ENCODE measurements at places on chromosomes 11 and 22.

- DNase-seq: no peak
These were observed 1.3 kb downstream of the CSNK1E start for GRCh38 chr22:38315823-38316363.

DNA sequence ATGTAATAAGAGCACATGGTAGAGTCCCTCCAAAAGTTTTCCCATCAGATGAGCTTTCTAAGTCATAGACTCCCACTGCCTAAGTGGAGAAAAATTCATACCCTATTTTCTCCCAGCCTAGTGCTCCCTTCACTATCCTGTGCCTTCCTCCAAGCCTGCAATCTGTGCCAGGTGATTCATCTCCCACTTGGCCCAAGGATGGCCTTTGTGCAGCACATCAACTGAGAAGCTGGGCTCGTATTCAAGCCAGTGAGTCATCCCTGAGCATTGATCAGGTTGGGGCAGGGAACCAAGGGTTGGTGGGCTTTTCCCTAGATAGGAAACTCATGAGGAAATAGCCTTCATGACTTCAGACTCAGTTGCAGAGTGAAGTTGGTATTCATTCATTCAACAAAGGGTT, 64.6 kb downstream of the PANX1 start:
- no peak for DNase-seq

DNA sequence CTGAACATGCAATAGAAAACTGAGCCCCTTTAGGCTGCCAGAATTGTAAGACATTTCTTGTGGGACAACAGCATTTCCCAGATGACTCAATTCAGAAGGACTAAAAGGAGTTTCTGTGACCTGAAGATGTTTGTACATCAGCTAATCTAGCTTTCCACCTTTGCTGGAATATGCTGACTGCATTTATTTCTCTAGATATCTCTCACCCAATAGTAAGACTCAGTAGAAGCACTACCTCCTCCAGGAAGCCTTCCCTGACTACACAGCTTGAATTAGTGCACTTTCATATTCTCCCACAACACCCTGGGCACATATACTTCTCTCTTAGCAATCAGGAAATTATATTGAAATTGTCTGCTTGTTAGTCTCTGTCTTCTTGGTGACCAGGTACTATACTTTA, 98.1 kb upstream of the BLID start:
- DNase-seq: no peak

GRCh38 chr11:69674267-69674885, 777 bp downstream of the LTO1 start:
- peak; percentile 28 for DNase-seq

- peak; percentile 72 for DNase-seq
These were observed 11.7 kb downstream of the RASD2 start for GRCh38 chr22:35552196-35552842.

- no peak for DNase-seq
These were observed 19.5 kb downstream of the AMPD3 start for GRCh38 chr11:10474551-10474950.

DNA sequence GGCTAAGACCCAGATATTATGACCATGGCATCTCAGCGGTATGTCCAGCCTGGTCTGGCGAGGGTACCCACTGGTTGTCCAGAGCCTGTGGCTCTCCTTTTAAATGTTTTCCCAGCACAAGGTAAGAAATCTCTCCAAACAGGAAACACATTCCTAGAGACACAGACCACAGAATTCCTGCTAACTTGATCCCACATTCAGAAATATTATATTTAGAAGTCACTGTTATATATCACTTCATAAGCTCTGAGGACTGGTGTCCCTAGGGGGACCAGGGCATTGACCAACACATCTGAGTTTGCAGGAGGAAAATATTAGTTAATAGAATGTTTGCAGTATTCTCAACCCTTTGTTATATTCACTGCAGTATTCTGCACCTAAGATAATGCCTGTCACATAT, 23.1 kb downstream of the TMPRSS13 start:
- no peak for DNase-seq

- DNase-seq: no peak
These were observed 4.9 kb downstream of the SCGB1C1 start for GRCh38 chr11:197741-198235.

DNA sequence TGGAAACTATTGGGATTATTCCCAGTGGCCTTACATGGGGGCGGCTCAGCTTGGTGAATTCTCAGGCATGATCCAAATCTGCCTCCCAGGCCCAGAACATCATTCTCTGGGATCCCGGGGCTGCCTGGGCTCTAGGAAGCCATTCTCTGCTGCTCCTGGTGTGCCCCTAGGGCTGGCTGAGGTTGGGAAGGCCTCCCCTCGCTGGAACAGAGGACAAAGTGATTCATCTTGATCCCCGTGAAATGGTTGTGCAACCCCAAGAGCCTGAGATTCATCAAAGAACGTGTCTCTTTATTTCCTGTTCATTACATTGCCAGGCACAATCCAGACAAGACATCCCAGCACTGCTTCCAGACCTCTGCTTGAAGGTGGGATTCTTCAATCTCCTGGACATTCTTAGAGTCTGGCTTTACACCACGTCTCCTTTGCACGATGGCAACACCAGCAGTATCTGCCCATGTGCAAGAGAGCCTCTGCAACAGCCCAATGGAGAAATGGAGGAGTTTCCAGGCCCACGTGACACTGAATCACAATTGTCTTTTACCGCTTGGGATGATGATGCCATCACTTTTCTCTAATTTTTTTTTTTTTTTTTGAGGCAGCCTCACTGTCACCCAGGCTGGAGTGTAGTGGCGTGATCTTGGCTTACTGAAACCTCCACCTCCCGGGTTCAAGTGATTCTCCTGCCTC, 52.3 kb downstream of the TST start:
- DNase-seq: no peak

GRCh38 chr22:43624144-43624998, 187.7 kb downstream of the EFCAB6 start:
- DNase-seq: no peak

DNA sequence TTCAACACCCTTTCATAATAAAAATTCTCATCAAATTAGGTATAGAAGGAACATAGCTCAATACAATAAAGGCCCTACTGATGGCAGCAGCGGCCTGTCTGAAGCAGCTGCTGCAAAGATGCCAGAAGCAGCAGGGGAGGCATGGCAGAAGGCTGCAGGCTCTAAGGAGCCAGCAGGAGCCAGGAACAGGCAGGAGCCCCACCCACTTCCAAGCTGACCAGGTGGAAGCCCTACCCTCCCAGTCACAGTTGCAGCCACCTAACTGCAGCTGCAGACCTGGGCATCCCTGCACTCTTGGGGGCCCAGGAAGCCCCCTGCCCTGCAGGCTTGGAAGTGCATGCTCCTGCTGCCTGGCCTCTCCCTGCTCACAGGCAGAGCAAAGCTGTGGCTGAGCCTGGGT, 18.2 kb upstream of the OR6A2 start:
- DNase-seq: no peak

DNA sequence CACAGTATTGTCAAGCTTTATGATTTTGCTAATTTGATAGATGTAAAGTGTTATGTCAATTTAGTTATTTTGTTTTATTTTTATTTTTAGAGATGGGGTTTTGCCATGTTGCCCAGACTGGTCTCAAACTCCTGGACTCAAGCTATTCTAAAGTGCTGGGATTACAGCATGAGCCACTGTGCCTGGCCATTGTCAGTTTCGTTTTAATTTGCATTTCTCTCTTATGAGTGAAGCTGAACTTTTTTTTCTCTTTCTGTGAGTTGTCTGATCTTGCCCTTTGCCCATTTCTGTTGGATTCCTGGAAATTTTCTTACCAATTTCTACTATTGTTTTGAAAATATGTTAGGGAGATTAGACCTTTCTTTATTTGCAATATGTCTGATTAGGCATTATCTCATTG, 15.5 kb downstream of the NEU3 start:
- DNase-seq: no peak
